ENCODE measurements at places on chromosomes 12 and 14.

DNA sequence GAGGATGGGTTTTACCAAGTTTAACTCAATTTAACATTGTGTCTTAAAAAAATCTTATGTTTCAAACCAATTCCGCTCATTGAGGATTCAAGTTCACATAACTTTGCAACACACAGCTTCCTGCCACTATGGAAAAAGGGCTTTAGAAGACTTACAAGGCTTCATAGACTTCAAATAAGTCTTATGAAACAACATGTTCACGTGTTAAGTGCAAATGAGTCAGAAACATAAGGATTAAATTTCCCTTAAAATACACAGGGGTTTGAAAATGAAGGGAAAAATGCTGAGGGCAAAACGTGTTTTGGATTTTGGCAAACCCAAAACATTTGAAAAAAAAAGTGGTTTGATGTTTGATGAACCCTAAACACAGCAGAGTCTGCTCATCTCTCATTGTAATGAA lies 364.8 kb downstream of the BMP4 start:
- DNase-seq, result no peak

DNA sequence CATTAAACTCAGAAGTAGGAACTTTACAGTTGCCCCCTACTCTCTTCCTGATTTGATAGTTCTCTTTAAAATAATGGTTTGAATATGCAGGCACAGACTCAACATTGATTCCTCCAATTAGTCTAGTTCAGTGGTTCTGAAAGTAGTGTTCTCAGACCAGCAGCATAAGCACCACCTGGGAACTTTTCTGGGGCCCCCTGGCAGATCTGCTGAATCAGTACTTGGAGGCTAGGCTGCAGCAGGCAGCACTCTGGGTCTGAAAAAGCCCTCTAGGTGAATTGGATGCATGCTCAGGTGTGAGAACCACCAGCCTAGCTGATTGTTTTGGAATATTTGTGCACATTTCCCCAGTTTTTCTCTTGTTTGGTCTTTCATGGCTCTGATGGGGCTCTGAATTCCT lies 198.6 kb upstream of the NOS1 start:
- DNase-seq, result no peak

DNA sequence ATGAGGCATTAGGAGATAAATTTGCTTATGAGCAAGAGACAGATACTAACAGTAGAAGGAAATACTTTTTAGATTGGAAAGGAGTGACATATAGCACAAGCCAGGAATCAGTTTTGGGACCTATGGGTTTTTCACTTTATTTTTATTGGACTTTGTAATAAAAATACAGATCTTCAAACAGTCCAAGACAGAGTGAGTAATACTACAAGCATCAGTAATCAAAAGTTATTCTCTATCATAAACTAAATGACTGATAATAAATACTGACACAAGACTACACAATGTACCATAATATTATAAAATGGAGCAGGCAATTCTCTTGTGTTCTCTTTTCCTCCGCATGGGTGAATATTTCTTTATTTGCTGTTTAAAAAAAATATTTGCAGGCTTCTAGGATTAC lies 85.8 kb downstream of the DERA start:
- no peak for DNase-seq

- DNase-seq, result no peak
Measured at GRCh38 chr14:22010545-22011252, 337.1 kb upstream of the OR4E1 start.

DNA sequence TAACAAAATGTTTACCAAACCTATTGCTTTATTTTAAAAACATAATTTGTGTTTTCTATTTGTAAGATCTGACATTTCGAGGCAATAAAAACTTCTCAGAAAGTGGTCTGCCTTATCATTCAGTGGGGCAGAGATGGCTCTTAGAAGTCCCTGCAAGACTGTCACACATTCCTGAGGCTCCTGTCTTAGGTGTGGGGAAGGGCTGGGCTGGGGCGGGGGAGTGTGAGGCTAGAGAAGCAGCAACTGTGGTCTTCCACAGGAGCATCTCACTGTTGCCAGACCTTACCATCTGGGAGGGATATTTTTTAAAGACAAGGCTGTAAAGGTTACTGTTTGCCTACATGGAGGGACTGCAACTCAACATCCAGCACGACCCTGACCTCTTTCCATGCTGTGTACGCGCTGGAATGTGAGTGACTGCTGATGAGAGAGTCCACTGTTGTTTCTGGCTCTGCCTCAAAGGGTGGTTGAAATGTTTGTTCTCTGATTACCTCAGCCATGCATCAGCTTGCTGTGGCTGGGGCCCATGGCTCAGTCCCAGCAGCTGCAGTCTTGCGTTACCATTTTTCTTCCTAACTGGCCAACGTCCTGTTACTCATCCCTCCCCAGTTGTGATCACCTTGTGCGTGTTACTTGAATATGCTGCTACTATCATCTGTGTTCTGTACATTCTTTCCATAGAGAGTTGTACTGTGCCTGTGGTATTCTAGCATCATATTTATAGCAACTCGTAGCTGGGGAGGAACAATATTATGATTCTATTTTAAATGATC lies 12.4 kb downstream of the ERG28 start:
- no peak for DNase-seq

DNA sequence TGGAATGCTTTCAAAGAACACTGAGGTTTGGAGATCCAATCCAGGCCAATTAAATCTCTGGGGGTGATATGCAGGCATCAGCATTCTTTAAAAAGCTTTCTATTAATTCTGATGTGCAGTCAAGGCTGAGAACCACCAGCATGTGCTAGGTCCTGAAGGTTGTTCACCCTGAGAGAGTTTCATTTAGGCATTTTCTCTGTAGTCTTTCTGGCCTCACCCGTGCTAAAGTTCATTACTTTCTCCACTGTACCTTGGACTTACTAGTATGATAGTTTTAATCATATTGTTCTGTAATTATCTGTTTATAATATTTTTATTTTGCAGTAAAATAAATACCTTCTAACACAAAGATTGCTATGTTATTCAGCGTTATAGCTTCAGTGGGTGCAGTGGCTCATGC lies 32.9 kb downstream of the SOS2 start:
- DNase-seq, result no peak

- no peak for DNase-seq
Measured at GRCh38 chr12:104385510-104385909, 71.2 kb upstream of the CHST11 start.

GRCh38 chr14:59484639-59485175 lies 390 bp downstream of the JKAMP start:
- no peak for DNase-seq

GRCh38 chr14:91396959-91397815 lies 20.4 kb downstream of the CCDC88C start:
- DNase-seq, result no peak

GRCh38 chr14:33570694-33571310 lies 380.1 kb downstream of the EGLN3 start:
- no peak for DNase-seq

DNA sequence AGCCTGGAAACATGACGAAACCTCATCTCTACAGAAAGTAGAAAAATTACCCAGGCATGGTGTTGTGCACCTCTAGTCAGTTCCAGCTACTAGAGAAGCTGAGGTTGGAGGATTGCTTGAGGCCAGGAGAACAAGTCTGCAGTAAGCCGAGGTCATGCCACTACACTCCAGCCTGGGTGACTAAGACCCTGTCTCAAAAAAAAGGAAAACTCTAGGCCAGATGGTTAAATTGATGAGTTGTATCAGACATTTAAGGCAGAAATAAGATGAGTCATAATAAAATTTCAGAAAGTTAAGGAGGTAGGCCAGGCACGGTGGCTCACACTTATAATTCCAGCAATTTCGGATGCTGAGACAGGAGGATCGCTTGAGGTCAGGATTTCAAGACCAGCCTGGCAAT lies 10.7 kb downstream of the EIF2S1 start:
- no peak for DNase-seq
